H4 (cell line): ENCODE measurements at places on chromosomes 4 and X. TPM values are rescaled to one million over a fixed set of nuclear protein-coding genes. Genes with fewer than 3 reads are reported as not detected.

ANK2 gene
- total RNA-seq = 12.1 and 13.6 TPM in 2 replicates

IL21 gene
- total RNA-seq = not detected in 2 replicates

KIT gene
- 1.2 and 1.6 TPM in 2 replicates for total RNA-seq

SSX2 gene
- total RNA-seq = not detected in 2 replicates

S100P gene
- 0.21 and 0.35 TPM in 2 replicates for total RNA-seq

ABCD1 gene
- 8.6 and 9.1 TPM in 2 replicates for total RNA-seq

NHSL2 gene
- under 0.01 and 0.06 TPM in 2 replicates for total RNA-seq

CYLC1 gene
- not detected in 2 replicates for total RNA-seq

ADH1A gene
- not detected in 2 replicates for total RNA-seq

MOB1B gene
- 5.9 and 6.0 TPM in 2 replicates for total RNA-seq

TBC1D25 gene
- 2.6 and 3.2 TPM in 2 replicates for total RNA-seq

GRCh38 chr4:2259541-2260343 is 2.2 kb downstream of the MXD4 start:
- DNase-seq = no peak

DNA sequence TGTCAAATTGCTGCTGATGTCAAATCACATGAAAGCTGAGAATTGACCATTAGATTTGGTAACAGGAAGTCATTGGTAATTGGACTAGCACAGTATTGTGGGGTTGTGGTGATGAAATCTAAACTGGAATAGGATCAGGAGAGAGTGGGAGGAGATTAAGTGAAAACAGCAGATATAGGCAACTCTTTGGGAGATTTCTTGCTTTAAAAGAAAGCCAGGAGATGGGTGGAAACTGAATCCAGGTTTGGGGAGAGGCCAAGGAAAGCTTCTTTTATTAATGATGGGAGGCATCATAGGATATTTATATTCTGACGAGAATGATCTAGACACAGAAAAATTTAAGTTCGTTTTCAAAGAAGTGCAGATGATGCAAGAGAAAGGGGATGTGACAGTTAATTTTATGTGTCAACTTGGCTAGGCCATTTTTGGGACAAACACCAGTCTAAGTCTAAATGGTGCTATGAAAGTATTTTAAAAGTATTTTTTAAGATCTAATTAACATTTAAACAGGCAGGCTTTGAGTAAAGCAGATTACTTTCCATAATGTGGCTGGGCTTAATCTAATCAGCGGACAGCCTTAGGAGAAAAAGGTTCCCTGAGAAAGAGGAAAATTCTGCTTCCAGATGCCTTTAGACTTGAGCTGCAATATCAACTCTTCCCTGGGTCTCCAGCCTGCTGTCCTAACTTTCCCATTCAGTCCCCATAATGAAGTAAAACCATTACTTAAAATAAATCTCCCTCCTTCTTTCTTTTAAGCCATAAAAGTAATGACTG is 24.7 kb downstream of the SEC24D start:
- no peak for DNase-seq

GRCh38 chr4:158826057-158826456 is 57.2 kb downstream of the FNIP2 start:
- DNase-seq = no peak

GRCh38 chr4:76564123-76564915 is 129.3 kb downstream of the SHROOM3 start:
- DNase-seq = no peak

GRCh38 chr4:115343171-115343570 is 229.8 kb upstream of the NDST4 start:
- no peak for DNase-seq

- no peak for DNase-seq
These were observed 683.6 kb upstream of the TENM3 start for GRCh38 chr4:181559637-181560036.

DNA sequence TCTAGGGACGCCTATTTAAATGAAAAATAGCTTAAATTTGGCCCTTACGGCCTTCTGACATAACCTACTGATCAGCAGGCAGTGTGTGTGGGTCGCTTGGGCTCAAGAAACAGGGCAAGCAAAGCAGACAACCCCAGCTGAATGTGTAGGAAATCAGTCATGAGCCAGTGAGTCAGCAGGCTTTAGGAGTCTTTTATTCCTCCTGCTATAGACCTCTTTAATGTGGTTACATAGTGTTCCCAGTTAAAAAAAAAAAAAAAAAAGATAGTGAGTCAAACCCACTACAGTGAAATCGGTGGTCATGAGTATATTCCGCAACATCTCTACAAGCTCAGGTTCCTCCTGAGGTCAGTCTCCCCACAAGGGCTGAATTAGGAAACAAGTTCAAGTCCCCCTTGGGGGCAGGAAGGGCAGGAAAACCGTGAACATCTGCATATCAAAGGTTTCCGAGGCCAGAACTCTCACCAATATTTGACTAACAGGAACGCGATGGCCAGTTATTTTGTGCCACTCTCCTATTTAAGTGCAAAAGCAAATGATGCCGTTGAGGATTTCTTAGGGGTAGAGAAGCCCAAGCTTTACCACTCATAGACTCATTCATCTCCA is 32.7 kb downstream of the ACSL1 start:
- peak; percentile 91 for DNase-seq

DNA sequence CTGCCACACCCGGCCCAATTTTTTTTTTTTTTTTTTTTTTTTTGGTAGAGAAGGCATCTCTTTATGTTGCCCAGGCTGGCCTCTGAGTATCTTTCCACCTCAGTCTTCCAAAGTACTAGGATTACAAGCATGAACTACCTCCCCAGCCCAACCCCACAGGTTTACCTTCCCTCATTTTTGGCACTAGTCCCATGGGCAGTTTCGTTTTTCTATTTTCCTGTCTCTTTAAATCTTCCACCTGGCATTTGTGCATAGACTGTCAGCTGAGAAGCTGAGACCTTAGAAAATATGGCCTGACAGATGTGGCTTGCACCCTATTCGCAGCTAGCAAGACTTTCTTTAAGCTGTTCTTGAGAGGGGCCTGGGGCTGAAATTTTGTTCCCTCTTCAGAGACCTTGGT is 27.9 kb downstream of the TNIP2 start:
- no peak for DNase-seq

GRCh38 chr4:111037591-111038360 is 414.9 kb upstream of the PITX2 start:
- no peak for DNase-seq

DNA sequence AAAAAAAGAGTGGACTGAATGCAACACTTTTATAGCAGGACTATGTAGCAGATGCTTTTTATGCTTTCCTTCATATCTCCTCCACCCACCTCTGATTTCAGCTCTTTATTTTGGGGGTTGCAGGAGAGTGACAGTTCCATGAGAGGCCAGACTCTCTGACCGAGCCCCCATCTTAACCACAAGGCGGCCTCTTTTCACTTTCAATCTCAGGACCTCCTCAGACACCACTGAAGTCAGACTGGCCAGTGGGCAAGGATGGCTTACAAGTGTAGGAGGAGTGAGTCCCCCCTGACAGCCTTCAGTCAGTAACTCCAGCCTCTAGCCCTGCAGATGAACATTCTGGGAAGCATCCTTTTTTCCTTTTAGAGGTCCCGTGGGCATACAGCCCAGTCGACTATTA is 140.8 kb downstream of the FRAS1 start:
- DNase-seq = no peak

DNA sequence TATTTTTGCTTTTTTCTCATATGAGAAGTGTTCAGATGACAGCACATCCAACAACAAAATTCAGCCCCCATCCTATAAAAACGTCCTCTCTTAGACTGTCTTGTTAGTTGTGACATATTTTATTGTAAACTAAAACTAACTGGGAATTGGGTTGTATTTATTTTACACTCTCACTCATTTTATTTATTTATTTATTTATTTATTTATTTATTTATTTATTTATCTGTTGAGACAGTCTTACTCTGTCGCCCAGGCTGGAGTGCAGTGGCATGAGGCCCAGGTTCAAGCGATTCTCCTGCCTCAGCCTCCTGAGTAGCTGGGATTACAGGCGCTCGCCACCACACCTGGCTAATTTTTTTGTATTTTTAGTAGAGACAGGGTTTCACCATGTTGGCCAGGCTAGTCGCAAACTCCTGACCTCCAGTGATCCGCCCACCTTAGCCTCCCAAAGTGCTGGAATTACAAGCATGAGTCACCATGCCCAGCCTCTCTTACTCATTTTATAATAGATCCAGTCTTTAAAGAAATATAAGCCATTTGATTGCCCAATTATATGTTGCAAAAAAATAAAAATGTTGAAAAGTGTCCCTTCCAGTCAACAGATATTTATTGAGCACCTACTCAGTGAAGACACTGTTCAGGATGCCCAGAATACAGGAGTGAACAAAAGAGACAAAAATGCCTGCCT is 44.6 kb downstream of the PALLD start:
- peak; percentile 63 for DNase-seq

- no peak for DNase-seq
These were observed 125.8 kb upstream of the SLC7A11 start for GRCh38 chr4:138367942-138368341.

DNA sequence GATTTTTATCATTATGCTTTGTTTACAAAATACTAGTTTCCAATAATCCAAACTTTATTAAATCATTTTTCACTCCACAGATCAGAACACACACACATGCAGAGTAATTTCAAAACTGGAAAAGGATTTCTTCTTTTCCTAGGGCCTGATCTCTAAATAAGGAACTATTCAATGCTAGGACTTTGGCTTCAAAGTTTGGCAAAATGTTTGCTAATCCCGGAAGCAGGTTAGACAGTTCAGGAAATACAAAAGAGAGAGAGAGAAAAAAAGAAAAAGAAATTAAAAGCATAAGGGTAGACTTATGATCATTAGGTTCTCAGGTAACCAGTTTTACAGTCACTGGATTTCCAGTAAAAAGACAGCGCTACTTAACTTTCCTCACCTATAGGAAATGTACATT is 211.0 kb downstream of the DCLK2 start:
- no peak for DNase-seq

- DNase-seq = no peak
These were observed 76.6 kb downstream of the USO1 start for GRCh38 chr4:75800972-75801371.

GRCh38 chr4:174928575-174929253 is 10.6 kb downstream of the ADAM29 start:
- no peak for DNase-seq

GRCh38 chr4:6894528-6895498 is 14.8 kb upstream of the TBC1D14 start:
- DNase-seq = no peak

DNA sequence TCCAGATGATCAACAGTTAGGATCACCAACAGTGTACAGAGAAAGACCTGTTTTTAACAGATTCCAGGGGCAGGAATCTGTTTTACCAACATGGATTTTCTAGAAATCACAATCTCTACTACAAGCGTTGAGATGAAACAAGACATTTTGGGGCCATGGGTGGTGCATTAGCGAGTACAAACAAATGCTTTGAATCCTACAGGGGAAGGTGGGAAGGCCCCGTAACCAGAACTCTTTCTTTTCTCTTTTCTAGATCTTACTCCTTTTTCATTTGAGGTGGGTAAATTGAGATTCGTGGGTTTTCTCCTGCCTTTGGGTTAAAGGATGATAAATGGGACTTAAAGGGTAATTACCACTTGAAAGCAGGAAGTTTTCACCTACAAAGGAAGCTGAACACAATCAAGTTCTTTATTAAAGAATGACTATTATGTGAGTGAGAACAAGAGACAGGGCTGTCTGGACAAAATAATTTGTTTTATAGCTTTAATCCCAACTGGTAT is 189.9 kb upstream of the ANXA3 start:
- DNase-seq = no peak

DNA sequence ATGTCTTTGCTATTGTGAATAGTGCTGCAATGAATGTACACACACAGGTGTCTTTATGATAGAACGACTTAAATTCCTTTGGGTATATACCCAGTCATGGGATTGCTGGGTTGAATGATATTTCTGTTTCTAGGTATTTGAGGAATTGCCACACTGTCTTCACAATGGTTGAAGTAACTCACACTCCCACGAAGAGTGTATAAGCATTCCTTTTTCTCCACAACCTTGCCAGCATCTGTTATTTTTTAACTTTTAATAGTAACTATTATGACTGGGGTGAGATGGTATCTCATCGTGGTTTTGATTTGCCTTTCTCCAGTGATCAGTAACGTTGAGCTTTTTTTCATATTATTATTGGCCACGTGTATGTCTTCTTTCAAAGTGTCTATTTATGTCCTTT is 17.6 kb upstream of the DCUN1D4 start:
- no peak for DNase-seq

- DNase-seq = no peak
These were observed 804.9 kb downstream of the RAB28 start for GRCh38 chr4:12679217-12679616.

GRCh38 chrX:109347632-109348031 is 134.3 kb downstream of the GUCY2F start:
- DNase-seq = peak; percentile 3

GRCh38 chrX:459611-460010 is 72.9 kb upstream of the PPP2R3B start:
- no peak for DNase-seq

- no peak for DNase-seq
These were observed 14.4 kb upstream of the SEPSECS start for GRCh38 chr4:25174674-25175073.

DNA sequence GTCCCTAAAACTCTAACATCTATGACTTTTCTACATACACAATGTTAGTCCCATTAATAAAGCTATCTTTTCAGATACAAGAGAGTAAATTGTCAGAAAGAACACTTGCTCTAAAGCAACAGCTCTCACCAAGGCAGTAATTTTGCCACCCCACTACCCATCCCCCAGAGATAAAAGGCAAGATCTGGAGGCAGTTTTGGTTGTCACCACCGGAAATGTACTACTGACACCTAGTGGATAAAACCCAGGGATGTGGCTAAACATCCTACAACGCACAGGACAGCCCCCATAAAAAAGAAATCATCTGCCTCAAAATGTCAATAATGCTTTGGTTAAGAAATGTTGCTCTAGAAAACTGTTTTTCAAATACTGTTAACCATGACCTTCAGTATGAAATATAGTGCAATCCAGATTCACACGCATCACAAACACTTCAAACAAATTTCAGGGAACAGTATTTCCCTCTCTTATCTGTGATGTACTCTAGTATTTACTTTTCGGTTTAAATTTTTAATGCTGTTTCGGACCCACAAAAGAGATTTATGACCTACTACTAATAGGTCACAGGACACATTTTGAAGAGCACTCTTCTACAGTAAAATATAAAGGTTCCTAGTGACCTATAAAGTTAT is 5.1 kb downstream of the FBXL5 start:
- peak; percentile 75 for DNase-seq

DNA sequence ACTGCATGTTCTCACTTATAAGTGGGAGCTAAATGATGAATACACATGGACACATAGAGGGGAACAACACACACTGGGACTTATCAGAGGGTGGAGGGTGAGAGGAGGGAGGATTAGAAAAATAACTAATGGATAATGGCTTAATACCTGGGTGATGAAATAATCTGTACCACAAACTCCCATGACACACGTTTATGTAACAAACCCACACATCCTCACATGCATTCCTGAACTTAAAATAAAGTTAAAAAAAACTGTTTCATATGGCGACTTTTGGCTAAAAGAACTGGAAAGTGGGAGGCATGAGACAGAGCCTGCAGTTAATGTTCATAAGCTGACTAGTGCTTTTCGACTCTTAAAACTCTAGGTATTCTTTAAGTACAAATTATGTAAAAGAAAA is 98.9 kb upstream of the NPFFR2 start:
- no peak for DNase-seq
